Brain (organoid and tissue), 16 donors: ENCODE measurements at places on chromosomes 3 and 15.

- no peak for DNase-seq
Measured at GRCh38 chr15:39151545-39151944, 429.3 kb upstream of the THBS1 start.

DNA sequence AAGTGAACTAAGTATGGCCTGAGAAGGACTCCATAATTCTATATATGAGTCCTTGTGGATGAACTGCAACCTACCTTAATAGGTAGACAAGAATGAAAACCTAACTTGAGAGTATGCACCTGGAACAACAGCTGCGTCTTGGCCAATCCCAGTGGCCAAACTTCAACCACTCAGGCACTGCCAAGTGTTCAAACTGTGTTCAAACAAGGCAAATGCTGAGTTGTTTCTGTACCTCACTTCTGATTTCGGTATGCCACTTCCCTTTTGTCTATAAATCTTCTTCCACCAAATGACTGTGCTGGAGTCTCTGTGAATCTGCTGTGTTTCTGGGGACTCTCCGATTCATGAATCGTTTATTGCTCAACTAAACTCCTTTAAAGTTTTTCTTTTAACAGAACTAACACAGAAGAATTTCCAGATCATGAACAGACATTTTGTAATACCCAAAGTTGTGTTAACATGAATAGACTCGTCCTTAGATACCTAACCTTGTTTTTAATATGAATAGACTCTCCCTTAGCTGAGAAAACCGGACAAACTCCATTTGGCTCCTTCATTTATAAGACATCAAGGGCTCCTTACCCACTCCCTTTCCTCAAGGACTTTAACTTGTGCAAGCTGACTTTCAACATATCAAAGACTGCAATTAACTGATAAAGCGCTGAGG, 4.1 kb downstream of the ZNF717 start:
- no peak for DNase-seq

- DNase-seq, result no peak
Measured at GRCh38 chr3:195040094-195040493, 230.9 kb downstream of the XXYLT1 start.

DNA sequence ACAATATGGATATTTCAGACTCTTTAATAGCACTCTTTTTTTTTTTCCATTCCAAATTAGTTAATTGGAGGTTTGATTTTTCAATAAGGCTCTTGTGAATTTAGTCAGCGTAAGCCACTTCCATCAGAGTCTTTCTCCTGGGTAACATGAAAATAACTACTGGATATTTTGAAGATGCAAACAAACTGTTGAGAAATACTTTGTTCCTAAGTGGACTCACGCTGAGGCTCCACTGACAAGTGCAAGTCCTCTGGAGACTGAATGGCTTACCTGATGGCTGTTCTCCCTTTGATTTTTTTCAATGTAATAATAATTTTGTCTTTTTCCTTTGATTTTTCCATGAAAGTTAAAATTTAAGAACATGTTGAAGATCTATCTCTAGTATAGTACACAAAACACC, 26.0 kb upstream of the TM4SF1 start:
- DNase-seq, result no peak

- no peak for DNase-seq
Measured at GRCh38 chr15:78727561-78727960, 83.7 kb downstream of the ADAMTS7 start.

DNA sequence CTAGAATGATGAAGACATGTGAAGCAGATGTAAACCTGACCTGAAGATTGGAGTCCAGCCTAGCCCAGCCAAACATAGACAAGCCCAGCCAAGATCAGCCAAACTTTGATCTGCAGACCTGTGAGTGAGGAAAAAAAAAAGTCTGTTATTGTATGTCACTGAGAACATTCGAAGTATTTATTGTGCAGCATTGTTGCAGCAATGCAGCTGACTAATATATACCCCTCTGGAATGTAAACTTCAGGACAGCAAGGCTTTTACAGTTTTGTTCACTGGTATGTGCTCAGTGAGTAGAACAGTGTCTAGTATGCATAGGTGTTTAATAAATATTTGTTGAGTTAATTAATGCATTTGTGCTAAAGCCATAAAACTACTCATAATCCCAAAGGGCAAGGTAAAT, 23.4 kb downstream of the TMEM202 start:
- DNase-seq, result no peak

DNA sequence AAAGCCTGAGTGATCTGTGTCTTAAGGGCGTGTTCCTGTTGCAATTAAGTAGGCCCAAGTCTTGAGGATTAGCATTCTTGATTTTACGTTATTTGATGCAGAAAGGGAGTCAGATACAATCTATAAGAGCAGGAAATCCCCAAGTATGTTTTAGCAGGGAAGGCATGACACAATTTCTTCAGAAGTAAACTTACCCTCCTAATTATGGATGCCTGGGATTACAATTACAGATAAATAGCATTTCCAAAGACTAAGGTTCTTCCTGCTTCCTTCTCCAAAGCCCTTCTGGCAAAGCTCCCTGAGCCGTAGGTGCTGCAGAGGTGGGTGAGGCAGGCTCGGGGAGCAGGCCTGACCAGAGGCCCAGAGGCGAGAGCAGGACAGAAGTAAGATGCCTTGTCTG, 34.9 kb upstream of the ST6GAL1 start:
- no peak for DNase-seq

- DNase-seq, result no peak
Measured at GRCh38 chr3:70085613-70086012, 86.1 kb downstream of the SAMMSON start.

- DNase-seq, result no peak
Measured at GRCh38 chr15:36365963-36366362, 213.5 kb upstream of the CDIN1 start.

- no peak for DNase-seq
Measured at GRCh38 chr15:55518641-55519040, 10.6 kb upstream of the DNAAF4 start.
